T-cell (primary cell): ENCODE measurements at places on chromosomes 7 and 10. TPM values are rescaled to one million over a fixed set of nuclear protein-coding genes. Genes with fewer than 3 reads are reported as not detected.
A peak's percentile ranks its signal among the peaks of the same experiment; 100 is the strongest.

DNA sequence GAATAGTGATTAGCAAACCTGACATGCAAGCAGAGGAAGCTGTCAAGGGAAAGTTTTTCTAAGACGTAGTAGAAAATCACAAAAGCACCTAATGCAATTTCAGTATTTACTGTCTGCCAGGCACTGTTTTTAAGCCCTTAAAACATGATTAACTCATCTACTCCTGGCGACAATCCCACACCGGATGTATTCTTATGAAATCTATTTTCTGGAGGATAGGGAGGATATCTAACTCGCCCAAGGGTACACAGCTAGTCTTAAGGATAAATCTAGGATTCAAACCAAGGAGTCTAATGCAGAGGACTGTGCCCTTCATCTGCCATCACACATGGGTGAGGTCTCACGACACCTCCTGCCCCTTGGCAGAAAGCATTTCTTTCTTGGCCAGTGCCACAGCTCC lies 47.8 kb upstream of the FIGNL1 start:
- no peak overlapping the region for H3K27ac ChIP-seq
- no peak overlapping the region for H3K4me3 ChIP-seq
- H3K4me1 ChIP-seq, result no peaks in the 10 kb centered on the region
- no peak for DNase-seq

- no peak overlapping the region for H3K4me3 ChIP-seq
- H3K4me1 ChIP-seq, result no peaks in the 10 kb centered on the region
- H3K36me3 ChIP-seq, result no peaks in the 10 kb centered on the region
- no peak overlapping the region for H3K27ac ChIP-seq
- no peaks in the 10 kb centered on the region for H3K27me3 ChIP-seq
Observed at GRCh38 chr7:129159539-129159938, 15.0 kb downstream of the TSPAN33 start.

Gene DYDC2
- not detected for total RNA-seq

DNA sequence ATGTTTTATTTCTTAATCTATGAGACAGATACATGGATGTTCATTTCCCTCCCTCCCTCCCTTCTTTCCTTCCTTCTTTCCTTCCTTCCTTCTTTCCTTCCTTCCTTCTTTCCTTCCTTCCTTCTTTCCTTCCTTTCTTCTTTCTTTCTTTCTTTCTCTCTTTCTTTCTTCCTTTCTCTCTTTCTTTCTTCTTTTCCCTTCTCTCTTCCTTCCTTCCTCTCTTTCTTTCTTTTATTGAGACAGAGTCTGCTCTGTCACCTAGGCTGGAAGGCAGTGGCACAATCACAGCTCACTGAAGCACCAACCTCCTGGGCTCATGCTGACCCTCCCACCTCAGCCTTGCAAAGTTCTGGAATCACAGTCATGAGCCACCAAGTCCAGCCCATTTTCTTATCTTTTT lies 5.5 kb upstream of the PRRT4 start:
- no peak overlapping the region for H3K27ac ChIP-seq
- DNase-seq, result no peak
- H3K27me3 ChIP-seq, result peaks cover 7% of the 10 kb centered on the region
- H3K4me3 ChIP-seq, result no peak overlapping the region
- H3K36me3 ChIP-seq, result no peaks in the 10 kb centered on the region

- H3K27me3 ChIP-seq, result peaks cover 9% of the 10 kb centered on the region
- no peak for DNase-seq
- H3K36me3 ChIP-seq, result no peaks in the 10 kb centered on the region
- no peak overlapping the region for H3K27ac ChIP-seq
- H3K4me1 ChIP-seq, result no peaks in the 10 kb centered on the region
- no peak overlapping the region for H3K4me3 ChIP-seq
Observed at GRCh38 chr7:17599733-17600339, 301.4 kb downstream of the AHR start.

GRCh38 chr7:129433847-129434674 lies at the start of gene STRIP2:
TSS of gene STRIP2 (plus strand) at chr7:129434432. CDS start at chr7:129434473, 41 bp downstream.
- H3K4me1 ChIP-seq, result peaks cover 15% of the 10 kb centered on the region
- H3K27ac ChIP-seq, result no peak within 1 kb of the TSS
- no peaks in the 10 kb centered on the region for H3K36me3 ChIP-seq
- H3K27me3 ChIP-seq, result peaks cover 12% of the 10 kb centered on the region
- peak within 1 kb of the TSS; percentile 83 for H3K4me3 ChIP-seq
- peak; percentile 83 for DNase-seq

DNA sequence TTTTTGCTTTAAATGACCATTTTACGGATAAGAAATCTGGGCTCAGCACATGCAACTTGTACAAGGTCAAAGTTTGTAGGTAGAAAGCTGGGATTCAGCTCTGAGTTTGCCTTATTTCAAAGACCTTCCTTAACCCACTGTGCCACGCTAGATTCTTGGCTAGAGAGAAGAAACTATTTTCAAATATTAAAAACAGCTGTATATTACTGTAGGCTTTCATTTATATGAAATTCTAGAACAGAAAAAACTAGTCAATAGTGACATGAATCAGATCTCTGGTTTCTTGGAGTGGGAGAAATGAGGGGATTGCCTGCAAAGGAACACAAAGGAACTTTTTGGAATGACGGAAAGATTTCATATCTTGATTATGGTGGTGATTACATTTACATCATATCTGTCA lies 53.0 kb upstream of the C1GALT1 start:
- no peaks in the 10 kb centered on the region for H3K27me3 ChIP-seq
- DNase-seq, result no peak
- H3K27ac ChIP-seq, result no peak overlapping the region
- no peaks in the 10 kb centered on the region for H3K36me3 ChIP-seq
- H3K4me3 ChIP-seq, result no peak overlapping the region

GRCh38 chr7:19728716-19729115 lies 19.9 kb upstream of the POLR1F start:
- H3K4me3 ChIP-seq, result no peak overlapping the region
- no peaks in the 10 kb centered on the region for H3K4me1 ChIP-seq
- no peak for DNase-seq
- H3K27ac ChIP-seq, result no peak overlapping the region
- H3K36me3 ChIP-seq, result no peaks in the 10 kb centered on the region

Gene CTTNBP2
- total RNA-seq, result 0.61 TPM

DNA sequence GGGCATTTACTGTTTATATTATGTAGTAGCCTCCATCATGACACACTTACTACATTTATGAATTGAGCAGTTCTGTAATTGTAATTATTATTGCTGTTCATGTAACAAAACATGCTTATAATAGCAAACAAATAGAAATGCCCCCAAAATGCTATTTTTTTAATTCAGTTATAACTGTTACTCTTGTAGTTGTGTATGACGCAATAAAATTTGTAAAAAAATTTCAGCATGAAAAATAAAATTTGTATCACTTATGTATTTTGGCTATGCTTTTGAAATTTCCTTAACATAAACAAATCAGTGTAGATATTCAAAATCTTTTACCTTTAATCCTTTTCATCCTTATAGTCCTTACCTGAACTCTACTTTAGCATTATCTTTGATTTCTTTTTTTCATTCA lies 25.9 kb downstream of the TMEM106B start:
- no peaks in the 10 kb centered on the region for H3K27me3 ChIP-seq
- no peak overlapping the region for H3K27ac ChIP-seq
- DNase-seq, result no peak

- no peaks in the 10 kb centered on the region for H3K36me3 ChIP-seq
- no peak overlapping the region for H3K4me3 ChIP-seq
- no peak for DNase-seq
- H3K4me1 ChIP-seq, result no peaks in the 10 kb centered on the region
- H3K27me3 ChIP-seq, result no peaks in the 10 kb centered on the region
Observed at GRCh38 chr10:51342381-51342780, 268.1 kb downstream of the PRKG1 start.

DNA sequence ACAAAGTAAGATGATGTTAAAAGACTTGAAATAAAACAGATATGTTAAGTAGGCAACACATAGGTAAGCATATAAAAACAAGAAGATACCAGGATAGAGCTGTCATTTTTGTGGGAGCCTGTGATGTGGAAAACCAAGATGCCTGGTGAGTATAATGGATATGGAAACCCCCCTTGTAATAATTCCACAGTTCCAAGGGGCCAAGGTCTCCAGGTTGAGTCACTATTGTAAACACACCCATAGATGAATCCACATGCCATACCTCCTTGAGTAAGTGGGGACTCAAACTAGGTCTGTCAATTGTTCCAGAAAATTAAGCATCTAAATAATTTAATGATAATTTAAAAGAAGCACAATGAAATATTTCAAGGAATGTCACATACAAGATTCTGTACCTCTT lies 15.9 kb downstream of the CAV1 start:
- no peaks in the 10 kb centered on the region for H3K36me3 ChIP-seq
- DNase-seq, result no peak
- peaks cover 3% of the 10 kb centered on the region for H3K27me3 ChIP-seq
- H3K27ac ChIP-seq, result no peak overlapping the region
- no peak overlapping the region for H3K4me3 ChIP-seq

- H3K27me3 ChIP-seq, result no peaks in the 10 kb centered on the region
- DNase-seq, result no peak
- no peaks in the 10 kb centered on the region for H3K36me3 ChIP-seq
- H3K4me1 ChIP-seq, result no peaks in the 10 kb centered on the region
- H3K4me3 ChIP-seq, result no peak overlapping the region
Observed at GRCh38 chr10:13913897-13914296, 327.1 kb downstream of the PRPF18 start.

GRCh38 chr7:105796365-105796764 lies 80.0 kb downstream of the ATXN7L1 start:
- peaks cover 6% of the 10 kb centered on the region for H3K4me1 ChIP-seq
- H3K27ac ChIP-seq, result no peak overlapping the region
- no peaks in the 10 kb centered on the region for H3K36me3 ChIP-seq
- no peak overlapping the region for H3K4me3 ChIP-seq
- DNase-seq, result no peak

Gene NAT16
- not detected for total RNA-seq

Gene CYP3A7
- not detected for total RNA-seq

- H3K27ac ChIP-seq, result no peak overlapping the region
- no peak overlapping the region for H3K4me3 ChIP-seq
- no peak for DNase-seq
- no peaks in the 10 kb centered on the region for H3K36me3 ChIP-seq
- H3K4me1 ChIP-seq, result no peaks in the 10 kb centered on the region
Observed at GRCh38 chr10:58712982-58713381, 200.3 kb downstream of the BICC1 start.

GRCh38 chr10:123150271-123150985 lies 2.5 kb downstream of the HMX2 start:
- peak overlapping the region; percentile 65 for H3K4me3 ChIP-seq
- H3K27me3 ChIP-seq, result peaks cover 62% of the 10 kb centered on the region
- no peak overlapping the region for H3K27ac ChIP-seq

DNA sequence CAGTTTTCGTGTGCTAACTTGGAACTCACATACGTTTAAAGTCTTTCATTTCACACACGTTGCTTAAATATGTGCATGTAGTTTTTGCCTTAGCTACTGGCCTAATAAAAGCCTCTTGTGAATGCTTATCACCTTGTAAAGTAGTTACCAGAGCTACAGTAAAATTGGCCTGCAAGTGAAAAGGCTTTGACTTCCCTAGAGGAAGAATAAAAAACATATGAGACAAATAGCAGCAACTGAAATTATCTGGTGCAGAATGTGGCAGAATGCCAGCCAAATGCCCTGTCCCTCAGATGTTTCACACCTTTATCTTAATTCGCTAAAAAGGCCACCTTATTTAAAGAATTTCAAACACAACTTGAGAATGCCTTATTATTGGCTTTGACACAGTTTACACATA lies 28.1 kb upstream of the RPA3 start:
- no peaks in the 10 kb centered on the region for H3K27me3 ChIP-seq
- no peaks in the 10 kb centered on the region for H3K36me3 ChIP-seq
- DNase-seq, result no peak
- H3K4me1 ChIP-seq, result no peaks in the 10 kb centered on the region
- no peak overlapping the region for H3K4me3 ChIP-seq
- no peak overlapping the region for H3K27ac ChIP-seq

- no peak overlapping the region for H3K27ac ChIP-seq
- no peaks in the 10 kb centered on the region for H3K36me3 ChIP-seq
- no peak for DNase-seq
- no peak overlapping the region for H3K4me3 ChIP-seq
- H3K27me3 ChIP-seq, result peaks cover 7% of the 10 kb centered on the region
Observed at GRCh38 chr10:113648478-113648877, 15.4 kb downstream of the NRAP start.

DNA sequence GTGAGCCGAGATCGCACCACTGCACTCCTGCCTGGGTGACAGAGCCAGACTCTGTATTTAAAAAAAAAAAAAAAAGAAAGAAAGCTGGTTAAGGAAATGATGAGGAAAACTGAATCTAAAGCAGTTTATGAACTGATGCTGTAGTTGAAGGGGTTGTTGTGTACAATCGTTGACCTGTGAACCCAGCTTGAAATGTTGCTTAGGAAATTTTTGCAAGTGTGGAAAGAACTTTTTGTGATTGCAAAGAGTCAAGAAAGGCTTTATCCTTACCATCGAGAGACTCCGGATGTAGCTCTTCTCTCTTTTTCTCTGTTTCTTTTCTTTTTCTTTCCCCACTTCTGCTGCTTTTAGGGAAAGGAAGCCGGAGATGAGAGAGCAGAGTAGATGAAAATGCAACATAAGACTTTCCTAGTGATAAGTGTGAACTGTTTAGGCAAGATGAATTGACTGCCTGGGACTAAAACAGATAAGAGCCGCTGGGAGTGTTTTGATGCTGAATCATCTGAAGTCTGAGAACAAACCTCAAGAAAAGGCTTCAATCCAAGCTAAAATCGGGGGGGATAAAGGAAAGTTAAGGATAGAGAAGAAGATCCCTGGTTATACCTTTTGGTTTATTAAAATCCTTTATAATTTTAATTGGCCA lies 69.0 kb downstream of the TAF3 start:
- no peaks in the 10 kb centered on the region for H3K27me3 ChIP-seq
- no peak overlapping the region for H3K27ac ChIP-seq
- H3K4me3 ChIP-seq, result no peak overlapping the region
- no peak for DNase-seq
- peaks cover 2% of the 10 kb centered on the region for H3K4me1 ChIP-seq

DNA sequence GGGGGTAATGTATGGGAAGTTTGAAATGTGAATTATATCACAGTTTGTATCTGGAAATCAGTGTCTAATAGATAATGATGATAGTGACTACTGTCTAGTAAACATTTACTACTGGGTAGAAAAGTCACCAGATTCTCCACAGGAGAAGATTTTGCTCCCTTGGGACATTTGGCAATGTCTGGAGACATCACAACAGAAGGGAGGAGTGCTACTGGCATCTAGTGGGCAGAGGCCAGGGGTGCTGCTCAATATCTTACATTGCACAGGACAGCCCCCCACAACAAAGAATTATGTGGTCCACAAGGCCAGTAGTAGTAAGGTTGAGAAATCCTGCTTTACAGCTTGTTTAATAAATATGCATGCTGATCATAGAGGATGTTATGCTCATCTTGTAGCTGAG lies 92.3 kb upstream of the PRPS1L1 start:
- no peak overlapping the region for H3K4me3 ChIP-seq
- no peaks in the 10 kb centered on the region for H3K4me1 ChIP-seq
- H3K27ac ChIP-seq, result no peak overlapping the region
- no peaks in the 10 kb centered on the region for H3K36me3 ChIP-seq
- no peak for DNase-seq
